ENCODE measurements at places on chromosomes 11 and 22.

GRCh38 chr11:44577231-44577830, 11.9 kb downstream of the CD82 start:
- DNase-seq = no peak

GRCh38 chr11:102079625-102080024, 30.6 kb upstream of the YAP1 start:
- DNase-seq = no peak

- no peak for DNase-seq
Measured at GRCh38 chr11:114522818-114523217, 36.9 kb downstream of the NXPE1 start.

DNA sequence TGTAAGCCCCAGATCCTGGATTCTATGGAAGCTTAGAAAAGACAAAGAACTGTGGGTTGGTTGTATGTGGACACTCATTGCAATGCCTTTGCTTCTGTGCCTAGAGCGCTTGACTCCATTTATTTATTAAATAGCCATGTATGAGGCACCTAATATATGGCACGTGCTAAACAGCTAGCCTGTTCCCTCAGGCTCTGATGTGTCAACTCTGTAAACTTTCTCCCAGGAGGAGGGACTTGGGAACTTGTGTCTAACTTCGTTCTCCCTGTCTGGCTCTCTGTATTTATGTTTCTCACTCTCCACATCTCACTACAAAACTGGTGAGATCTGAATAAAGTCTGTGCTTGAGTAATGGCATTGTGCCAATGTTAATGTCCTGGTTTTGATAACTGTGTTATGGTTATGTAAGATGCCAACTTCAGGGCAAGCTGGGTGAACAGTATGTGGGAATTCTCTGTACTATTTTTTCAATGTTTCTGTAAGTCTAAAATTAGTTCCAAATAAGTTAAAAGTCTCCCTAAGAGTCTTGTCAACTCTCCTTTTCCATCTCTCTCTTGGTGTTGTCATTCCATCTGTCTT, 34.1 kb upstream of the ZBTB16 start:
- no peak for DNase-seq

DNA sequence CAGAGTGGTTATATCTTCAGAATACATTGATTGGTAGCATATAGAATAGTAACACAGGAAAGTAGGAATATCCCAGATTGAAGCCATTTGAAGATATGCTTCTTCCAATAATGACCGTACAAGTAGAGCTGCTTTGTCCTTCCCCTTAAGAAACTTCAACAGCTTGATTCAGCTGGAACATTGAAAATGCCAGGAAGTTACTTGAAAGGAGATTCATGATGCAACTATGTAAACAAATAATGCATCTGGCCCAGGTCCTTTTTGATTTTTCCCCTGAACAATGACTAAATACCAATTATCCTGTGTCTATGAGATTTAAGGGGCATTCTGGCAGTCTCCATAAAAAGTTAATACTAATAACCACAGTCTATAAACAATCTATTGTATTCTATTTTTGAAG, 3.0 kb downstream of the DKK3 start:
- no peak for DNase-seq

DNA sequence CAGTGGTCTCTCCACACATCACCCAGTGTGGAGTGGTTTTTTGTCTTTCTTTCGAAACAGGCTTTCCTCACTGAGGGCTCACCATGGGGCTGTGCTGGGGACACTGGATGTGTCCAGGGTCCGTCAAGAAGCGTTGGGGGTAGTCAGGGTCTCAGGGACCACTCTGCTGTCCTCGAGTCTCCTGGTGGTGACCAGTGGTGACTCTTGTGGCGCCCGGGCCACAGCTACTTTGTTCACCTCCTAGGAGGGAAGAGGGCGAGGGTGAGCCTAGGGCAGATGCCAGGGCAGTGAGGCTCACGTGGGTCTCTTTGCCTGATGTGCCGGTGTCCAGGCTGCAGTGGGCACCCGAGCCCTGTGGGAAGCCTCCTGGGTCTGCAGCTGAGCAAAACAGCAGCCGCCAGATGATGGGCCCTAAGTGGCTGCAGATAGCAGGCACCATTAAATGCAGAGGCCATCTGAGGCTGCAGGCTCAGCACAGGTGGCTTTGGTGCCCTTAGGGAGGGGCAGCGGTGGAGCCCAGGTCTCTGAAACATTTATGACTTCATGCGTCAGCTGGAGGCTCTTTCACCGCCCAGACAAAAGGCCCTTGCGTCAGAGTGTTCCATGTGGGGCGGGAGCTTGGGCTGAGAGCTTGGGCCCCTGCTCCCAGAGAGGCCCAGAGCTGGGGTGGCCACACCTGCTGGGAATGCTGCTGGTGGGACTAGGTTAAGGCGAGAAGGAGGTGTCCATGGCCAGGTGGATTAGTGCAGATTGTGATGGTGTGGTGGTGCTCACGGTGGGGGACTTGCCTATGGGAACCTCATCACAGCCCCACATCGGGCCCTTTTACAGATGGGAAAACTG, 29.5 kb downstream of the KCNQ1 start:
- DNase-seq = no peak

- DNase-seq = no peak
Measured at GRCh38 chr11:87125257-87125656, 87.5 kb downstream of the TMEM135 start.

DNA sequence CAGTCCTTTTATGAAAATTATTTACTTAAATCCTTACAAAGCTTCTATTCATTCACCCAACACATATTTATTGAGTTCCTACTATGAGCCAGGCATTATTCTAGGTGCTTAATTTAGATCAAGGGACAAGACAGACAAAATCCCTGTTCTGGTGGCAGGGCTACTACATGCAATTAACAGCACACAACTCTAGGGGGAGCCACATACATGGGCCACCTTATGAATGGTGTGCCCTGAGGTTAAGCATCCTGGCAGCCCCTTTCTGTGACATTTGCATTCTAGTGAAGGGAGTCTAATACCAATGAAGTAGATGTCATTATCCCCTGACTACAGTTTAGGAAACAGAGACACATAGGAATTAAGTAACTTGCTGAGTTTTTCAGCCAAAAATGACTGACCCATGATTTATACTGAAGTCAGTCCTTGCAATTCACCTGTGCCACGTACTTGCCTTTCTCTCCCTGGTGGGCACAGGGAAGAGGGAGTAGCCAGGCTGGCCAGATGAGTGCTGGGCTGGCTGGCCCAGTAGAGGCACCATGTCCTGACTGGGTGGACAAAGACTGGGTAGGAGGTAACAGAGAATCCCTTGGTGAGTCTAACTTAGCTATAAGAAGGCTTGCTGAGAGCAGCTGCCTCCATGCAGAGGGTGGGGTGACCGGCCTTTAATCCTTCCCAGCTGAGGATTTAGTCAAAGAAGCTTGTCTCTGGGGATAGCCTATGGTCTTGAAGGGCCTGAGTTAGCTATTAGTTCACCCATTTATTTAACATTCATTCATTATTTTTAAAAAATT, 52.0 kb upstream of the ELF5 start:
- peak; percentile 37 for DNase-seq
